ENCODE measurements at places on chromosomes 5 and 9.

DNA sequence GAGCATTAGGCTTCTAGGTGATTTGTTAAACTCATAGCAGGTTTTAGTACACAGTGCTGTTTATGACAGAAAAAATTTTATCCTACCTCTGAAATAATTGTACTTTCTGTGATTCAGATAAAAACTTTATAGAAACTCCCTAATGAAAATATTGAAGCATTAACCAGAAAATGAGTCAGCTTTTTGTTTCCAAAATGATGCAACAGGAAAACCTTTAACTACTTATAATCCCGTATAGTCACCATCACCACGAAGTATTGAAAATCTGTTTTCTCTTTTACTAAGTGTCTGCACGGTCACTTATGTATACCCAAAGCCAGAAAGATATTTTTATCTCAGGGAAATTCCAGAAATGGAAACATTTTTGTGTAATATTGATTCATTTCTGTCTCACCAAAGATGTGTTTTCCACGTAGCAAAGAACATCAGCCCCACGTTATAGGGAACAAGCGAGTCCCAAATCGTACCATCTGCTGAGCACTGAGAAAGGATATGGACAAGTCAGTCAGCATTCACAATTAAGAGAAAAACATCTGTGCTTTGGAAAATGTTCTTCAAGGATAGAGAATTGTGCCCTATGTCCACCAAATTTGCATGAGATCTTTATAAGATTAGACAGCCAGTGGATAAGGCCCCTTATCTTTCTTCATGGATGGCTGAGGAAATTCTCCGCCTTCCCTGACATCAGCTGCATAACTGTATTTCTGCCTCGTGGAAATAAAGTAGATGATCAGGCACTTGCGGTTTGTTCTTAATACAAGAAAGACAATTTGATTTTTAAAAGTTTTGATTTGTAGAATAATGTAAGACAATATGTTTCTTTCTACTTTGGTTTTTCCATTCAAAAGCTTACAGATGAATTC is 41.9 kb downstream of the TNFAIP8 start:
- no peak for DNase-seq

DNA sequence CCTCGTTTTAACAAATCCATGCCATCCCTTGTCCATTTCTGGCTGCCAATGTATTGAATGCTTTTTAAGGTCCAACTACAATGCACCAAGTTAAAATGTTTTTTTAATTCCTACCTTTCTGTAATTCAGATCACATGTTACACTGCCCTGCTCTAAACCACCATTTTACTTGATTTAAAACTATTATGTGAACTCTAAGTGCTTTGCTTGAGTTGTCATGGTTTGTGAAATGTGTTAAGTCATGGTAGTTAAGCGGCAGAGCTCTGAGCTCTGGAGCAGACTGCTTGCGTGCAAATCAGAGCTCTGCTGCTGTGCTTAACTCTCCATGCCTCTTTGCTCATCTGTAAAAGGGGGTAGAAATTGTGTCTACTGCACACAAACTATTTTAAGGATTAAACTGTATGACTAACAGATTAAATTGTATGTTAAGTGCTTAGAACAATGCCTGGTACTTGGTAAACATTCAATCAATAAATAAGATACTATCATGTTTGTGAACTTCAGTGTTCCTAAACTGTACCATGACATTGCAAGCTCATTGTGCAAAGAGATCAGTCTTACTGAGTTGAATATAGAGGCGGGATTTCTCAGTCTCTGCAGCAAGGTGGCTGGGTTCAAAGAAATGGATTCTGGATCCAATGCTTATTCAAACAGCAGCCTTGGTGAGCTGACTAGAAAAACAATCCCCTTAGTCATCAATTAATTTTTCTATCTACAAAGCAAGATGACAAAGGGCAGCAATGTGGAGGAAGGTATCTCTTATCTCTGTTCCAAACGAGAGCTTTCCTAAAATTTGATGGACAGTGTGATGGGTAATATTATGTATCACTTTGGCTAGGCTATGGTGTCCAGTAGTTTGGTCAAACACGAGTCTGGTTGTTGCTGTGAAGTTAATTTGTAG is 16.1 kb upstream of the CMBL start:
- no peak for DNase-seq

DNA sequence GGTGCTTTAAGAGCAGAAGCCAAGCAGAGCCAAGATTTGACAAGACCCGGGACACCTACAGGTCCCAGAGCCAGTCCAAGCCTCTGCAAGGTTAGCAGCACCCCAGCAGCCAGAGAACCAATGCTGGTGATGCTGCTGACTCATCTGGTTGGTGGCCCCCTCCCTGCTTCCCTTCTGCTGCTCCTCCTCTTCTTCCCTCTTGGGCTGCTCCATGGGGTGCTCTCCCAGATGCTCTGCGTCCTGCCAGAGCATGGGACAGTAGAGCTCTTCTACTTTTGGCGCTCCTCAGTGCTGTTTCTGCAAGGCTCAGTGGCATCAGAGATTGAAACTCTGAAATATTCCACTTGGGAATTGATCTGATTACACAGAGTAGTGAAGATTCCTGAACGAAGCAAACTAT is 76.1 kb upstream of the SAP30L start:
- DNase-seq, result no peak

- DNase-seq, result no peak
Measured at GRCh38 chr9:93620881-93621820, 44.8 kb downstream of the PHF2 start.

- no peak for DNase-seq
Measured at GRCh38 chr5:179698935-179699615, at the start of gene CANX. Gene CANX, plus strand, starts transcription at chr5:179698967. Its CDS starts 6,715 bp downstream, at chr5:179705682.

DNA sequence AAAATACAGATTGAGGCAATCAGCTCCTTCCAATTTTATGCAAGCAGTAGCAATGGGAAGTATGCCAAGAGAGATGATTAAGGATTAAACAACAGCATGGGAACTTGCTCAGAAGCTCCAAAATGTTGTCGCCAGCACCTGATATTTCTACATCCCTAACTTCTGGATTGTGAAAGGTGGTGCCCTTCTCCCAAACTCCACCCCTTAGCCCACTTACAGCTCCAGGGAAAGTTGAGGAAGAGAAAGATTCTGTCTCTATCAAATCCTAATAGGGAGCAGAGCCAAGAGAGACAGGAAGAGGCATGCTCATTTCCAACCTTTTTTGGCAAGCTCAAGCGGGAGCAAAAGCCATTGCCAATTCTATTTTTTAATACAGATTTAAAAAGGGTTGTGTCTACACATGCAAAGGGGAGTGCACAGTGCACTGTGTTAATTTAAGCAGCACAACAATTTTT is 92.4 kb upstream of the NR3C1 start:
- no peak for DNase-seq

DNA sequence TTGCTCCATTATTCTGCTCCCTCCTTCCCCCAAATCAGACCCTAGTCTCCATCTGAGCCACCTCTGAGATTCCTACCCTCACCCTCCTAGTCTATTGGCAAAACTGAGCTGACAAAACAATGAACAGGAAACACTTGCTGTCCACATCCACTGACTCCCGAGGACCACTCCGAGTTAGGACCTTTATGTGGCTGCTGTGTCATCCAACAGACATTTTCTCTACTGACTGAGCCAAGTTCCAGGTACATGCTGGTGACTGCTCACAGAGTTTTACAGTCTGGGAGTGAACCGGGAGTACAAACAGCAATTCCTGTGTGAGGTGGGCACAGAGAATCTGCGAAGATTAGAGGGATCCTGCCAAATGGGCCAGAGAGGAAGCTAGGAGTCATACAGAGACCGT is 39.2 kb downstream of the CFAP90 start:
- DNase-seq, result no peak

DNA sequence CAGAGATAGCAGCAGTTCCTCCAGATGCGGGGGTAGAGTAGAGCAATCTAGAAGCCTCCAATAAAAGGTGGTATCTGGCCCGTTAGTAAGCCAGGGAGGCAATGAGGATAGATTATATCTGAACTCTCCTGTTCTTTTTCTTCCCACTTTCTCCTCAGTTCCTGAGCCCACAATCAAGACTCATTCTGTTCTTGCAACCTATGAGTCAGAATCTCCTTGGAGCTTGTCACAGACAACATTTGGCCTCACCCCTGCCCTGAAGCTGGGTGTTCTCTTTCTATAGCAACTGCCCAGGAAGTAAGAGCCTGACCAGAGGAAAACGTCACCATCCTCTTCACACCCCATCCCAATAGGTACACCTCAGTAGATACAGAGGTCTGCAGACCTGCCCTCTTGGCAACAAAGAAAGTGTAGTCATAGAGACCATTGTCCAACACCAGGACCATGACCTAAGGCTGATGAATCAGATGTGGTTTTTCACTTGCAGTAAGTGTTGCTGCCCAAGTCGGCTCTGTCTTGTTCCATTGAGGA is 76.3 kb upstream of the PCA3 start:
- DNase-seq, result peak; percentile 9

- no peak for DNase-seq
Measured at GRCh38 chr5:132653716-132654115, 4.3 kb upstream of the IL13 start.

GRCh38 chr5:135119481-135119880 is 85.5 kb upstream of the PITX1 start:
- DNase-seq, result no peak

DNA sequence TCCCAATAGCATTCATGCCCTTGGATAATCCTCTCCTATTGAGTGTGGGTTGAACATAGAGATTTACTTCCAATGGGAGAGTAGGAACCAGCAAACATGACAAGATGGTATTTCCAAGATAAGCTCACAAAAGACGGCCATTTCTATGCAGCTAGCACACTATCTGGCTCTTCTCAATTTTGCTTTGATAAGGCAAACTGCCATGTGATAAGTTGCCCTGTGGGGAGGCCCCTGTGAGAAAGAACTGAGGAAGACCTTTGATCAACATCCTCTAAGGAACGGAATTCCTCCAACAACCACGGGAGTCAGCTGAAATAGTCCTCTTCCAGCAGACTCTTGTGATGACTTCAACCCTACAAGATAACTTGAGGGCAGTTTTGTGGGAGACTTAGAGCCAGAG is 211.9 kb upstream of the TRPM3 start:
- no peak for DNase-seq

DNA sequence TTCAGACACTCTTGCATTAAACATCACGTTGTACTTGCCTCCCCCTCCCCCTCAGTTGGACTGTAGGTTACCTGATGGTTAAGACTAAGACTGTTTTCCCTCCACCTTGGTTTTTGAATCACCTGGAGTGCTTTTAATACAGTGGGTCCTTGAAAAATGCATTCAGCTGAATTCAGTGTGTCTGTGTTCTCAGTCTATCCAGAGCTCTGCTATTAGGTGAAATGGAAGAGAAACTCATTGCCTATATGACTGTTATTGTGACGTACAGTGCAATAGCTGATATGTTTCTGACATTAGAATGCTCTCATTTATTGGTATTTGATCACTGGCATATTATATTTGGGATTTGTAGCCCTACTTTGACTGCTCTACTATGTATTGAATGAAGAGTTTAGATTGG is 108.5 kb downstream of the F2RL2 start:
- DNase-seq, result no peak

GRCh38 chr5:142888469-142889085 is 118.4 kb downstream of the ARHGAP26 start:
- DNase-seq, result no peak

- no peak for DNase-seq
Measured at GRCh38 chr9:84705128-84705527, 35.6 kb downstream of the NTRK2 start.

GRCh38 chr5:180010636-180011035 is 60.9 kb downstream of the RNF130 start:
- DNase-seq, result no peak

- DNase-seq, result no peak
Measured at GRCh38 chr5:73322437-73323076, 126.0 kb downstream of the FOXD1 start.

DNA sequence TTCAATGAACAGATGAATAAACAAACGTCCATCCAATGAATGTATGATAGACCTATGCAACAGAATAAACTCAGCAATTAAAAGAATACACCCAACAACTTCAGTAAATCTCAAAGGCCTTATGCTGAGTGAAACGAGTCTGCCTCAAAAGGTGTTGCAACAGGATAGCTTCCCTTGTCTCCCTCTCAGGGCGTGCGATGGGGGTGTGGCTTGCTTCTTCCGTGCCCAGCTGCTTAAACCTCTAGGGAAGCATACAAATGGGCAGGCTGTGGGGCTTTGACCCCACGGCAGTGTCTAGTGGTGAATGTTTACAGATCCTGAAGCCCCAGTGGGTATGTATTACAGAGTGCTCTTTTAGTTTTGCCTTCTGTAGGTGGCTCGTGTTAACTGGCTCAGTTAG is 87.0 kb upstream of the CCL21 start:
- no peak for DNase-seq

GRCh38 chr5:148561801-148562311 is 92.5 kb downstream of the HTR4 start:
- DNase-seq, result no peak

- DNase-seq, result no peak
Measured at GRCh38 chr9:136587944-136588662, 42.3 kb upstream of the NOTCH1 start.

DNA sequence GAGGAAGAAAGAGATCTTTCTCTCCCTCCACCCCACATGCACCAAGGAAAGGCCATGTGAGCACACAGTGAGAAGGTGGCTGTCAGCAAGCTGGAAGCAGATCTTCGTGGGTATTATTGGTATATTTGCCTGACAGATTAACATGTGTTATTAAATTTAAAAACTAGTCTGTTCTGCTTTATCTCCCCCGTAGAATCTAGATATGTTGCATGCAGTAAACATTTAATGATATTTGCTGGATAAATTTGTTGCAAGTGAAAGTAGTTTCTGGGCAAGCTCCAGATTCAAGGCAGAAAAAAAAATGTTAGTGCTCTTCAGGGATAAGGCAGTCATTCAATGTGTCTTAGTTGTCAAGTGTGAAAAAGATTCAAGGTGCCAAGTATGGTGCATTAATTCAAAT is 215.0 kb upstream of the TAS2R1 start:
- no peak for DNase-seq

GRCh38 chr9:7376833-7377232 is 422.7 kb downstream of the DMAC1 start:
- DNase-seq, result no peak

DNA sequence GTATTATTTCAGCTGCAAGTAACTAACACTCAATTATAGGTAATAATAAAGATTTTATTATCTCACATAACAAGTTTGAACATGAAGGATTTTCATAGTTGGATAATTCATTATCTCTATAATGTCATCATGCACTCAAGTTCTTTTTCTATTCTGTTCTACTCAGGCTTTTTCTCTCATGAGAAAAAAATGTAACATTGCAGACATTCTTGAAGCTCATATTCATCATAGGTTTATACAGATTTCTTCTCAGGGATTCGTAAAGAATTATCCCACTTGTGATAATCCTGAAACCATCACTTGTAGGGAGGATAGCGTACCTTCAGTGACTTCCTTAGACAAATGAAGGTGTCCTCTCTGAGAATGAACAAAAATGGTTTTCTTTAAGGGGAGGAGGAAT is 150.3 kb downstream of the XRCC4 start:
- no peak for DNase-seq

DNA sequence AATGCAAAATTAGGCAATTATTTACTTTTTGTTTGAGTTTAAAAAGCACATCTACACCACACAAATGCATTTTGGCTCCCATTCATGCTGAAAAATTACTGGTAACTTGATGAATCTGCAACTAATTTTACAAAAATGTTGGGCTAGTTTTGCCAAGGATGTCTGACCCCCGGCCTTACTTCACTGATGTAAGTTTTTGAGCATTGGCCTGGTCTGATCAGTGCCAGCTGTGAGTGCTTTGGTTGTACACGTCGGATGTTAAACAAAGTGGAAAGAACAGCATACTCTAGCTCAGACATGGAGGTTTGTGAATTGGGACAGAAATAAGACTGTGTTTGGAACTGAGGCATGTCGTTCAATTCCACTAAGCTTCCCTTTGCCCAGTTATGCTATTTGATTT is 1044.2 kb downstream of the TLE4 start:
- no peak for DNase-seq

GRCh38 chr5:168611165-168611564 is 32.0 kb upstream of the PANK3 start:
- DNase-seq, result no peak

All from stimulated activated CD8-positive, alpha-beta memory T cell treated with anti-CD3 and anti-CD28 coated beads, Interleukin-7, amount 100 ng/mL, for 48 hours (primary cell).